CD4-positive, alpha-beta T cell treated with Interleukin-1 beta for 1 hour (primary cell): ENCODE measurements at places on chromosomes 11 and 22.

GRCh38 chr11:6892400-6892799, at the start of gene OR2D2:
TSS of gene OR2D2 (minus strand) at chr11:6892500. CDS start at chr11:6892500, 0 bp downstream.
- DNase-seq, result no peak

DNA sequence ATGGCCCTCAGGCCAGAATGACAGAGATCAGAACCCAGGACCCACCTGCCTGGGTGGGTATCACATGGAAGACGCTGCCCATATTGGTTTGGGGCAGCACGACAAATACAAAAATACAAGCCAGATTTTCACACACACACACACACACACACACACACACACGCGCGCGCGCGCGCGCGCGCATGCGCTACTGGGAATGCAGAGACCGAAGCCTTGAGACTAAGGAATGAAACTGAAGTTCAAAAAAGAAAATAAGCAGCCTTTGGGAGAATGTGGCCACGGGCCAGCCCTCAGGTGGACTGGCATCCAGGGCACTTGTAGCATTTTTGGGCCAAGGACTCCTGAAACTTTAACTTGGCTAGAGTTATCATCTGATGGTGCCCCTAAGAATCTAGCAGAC, 21.3 kb upstream of the NUP50 start:
- no peak for DNase-seq

- DNase-seq, result no peak
Observed at GRCh38 chr22:26452236-26453016, 23.4 kb downstream of the ASPHD2 start.

GRCh38 chr11:79668575-79668974, 227.7 kb upstream of the TENM4 start:
- no peak for DNase-seq

DNA sequence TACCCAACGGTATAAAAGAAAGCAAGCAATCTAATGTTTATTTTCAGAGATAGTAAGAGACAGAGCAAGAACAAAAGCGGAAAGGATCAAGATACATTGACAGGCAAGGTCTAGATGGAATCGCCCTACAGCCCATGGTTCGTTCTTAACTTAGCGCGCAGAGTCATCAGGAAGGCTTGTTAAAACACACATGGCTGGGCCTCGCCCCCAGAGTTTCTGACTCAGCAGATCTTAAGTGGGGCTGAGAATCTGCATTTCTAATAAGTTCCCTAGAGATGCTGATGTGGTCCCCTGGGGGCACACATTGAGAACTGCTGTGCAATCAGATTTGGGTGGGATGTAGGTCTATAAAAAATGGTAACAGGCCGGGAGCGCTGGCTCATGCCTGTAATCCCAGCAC, 35.8 kb upstream of the CHRM4 start:
- no peak for DNase-seq

DNA sequence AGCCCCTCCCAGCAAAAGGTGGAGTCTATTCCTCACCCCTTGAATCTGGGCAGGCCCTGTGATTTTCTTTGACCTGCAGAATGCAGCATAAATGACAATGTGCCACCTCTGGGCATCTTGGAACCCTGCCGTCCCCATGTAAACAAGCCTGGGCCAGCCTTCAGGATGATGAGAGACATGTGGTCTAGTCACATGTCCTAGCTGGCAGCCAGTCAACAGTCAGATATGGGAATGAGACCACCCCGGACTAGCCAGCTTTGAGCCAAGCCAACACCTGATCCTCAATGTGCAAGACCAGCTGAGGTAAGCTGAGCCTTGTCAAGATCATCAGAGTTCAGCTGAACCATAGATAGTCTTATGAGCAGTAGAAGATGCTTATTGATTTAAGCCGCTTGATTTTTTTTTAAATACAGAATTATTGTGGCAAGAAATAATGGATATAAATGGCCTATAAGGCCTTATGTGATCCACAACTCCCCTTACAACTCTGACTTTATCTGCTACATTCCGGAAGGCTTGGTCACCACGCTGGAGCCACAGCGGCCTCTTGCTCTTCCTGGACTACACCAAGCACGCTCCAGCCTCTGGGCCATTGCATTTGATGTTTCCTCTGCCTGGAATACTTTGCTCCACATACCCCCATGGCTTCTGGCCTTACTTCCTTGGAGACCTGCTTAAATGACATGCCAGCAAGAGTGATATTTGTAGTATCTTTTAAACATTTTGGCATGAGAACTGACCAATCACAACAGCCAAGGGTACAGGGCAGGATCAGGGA, 225.9 kb upstream of the SESN3 start:
- DNase-seq, result no peak

DNA sequence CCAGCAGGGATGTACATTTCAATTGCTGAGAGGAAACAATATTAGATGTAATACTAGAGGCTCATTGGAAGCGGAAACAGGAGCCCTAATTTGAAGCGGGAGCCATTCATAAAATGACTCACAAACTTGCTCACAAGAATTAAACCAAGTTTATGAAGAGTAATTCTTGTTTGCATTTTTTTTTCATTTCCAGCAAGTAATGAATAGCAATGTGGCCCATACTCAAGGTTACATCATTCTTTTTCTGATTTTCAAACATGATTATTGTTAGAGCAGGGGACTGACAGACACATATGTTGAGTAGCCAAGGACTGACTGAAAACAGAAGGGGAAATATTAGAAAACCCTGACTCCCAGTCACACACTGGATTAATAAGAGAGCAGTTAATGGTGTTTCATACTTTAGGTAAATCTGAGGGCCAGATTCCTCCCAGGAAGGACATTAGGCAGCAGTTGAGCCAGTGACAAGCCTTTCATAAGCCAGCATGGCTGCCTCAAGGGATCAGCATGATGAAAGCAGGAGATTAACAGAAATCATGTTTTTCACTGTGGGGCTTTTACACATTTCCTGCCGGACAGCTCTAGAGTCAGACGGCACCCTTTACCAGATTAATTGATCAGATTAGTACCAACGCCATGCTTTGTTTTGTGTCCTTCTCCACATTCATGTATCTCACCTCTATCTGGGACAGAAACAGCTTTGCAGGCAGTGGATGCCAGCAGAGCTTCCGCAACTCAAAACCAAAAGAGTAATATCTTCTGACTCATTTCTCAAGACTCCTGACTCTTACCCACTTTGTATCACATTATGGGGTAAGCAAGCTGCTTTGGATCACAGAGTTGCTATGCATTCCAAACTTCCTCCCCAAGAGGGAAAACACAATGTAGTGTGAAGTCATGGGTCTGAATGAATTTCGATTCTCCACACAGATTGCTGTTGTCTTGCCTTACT, 831.6 kb downstream of the KCNA4 start:
- DNase-seq, result no peak
